ENCODE measurements at places on chromosomes 1 and 21.
A peak's percentile ranks its signal among the peaks of the same experiment; 100 is the strongest.

DNA sequence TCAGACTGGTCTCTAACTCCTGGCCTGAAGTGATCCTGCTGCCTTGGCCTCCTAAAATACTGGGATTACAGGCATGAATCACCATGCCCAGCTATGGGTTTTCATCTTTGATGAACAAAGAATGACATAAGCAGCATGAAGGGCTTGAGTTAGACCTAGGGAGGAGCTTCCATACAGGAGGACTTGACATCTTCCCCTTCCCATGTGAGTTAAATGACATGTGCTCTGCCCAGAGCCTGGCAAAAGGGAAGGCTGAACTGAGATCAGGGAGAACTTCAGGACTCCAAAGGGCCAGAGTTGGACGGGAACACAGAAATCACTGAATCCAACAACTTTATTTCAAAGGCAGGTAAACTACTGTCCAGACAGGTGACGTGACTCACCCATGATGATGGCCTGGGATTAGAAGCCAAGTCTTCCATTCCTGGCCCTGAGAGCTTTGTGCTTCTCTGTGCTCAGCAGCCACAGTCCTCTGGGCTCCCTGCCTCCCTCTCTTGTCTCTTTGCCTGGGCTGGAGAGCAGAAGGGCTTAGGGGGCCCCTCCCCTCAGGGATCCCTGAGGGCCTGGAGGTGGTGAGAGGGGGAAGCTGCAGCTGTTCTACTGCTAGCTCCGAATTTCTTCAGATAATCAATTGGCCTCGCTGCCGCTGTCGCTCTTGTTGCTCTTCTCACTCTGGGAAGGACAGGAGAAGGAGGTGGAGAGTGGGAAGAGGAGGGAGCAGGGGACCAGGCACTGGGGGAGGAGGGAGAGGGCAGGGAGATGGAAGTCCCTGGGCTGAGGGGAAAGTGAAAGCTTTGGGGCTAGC, 7.6 kb downstream of the NHLH1 start:
- ATAC-seq = no peak

GRCh38 chr1:7003676-7004075, 218.4 kb downstream of the CAMTA1 start:
- no peak for ATAC-seq

- ATAC-seq = no peak
Observed at GRCh38 chr21:42847051-42847707, 32.2 kb downstream of the WDR4 start.

DNA sequence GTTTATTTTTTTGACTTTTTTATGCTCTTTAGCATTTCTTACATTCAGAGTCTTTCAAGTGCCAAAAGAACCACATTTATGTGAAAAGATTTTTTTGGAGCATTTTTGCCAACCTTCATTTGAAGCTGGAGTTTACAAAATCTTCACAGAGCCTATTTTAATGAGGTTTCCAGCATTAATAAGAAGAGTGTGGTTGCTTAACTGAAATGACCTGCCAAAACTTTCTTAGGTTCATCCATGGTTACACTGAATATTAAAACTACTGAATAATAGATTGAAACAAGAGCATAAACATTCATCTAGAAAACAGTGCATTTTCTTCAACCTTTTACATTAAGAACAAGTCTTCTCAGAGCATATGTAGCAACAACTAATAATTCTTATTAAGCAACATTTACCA, 672.3 kb upstream of the CXADR start:
- no peak for ATAC-seq

DNA sequence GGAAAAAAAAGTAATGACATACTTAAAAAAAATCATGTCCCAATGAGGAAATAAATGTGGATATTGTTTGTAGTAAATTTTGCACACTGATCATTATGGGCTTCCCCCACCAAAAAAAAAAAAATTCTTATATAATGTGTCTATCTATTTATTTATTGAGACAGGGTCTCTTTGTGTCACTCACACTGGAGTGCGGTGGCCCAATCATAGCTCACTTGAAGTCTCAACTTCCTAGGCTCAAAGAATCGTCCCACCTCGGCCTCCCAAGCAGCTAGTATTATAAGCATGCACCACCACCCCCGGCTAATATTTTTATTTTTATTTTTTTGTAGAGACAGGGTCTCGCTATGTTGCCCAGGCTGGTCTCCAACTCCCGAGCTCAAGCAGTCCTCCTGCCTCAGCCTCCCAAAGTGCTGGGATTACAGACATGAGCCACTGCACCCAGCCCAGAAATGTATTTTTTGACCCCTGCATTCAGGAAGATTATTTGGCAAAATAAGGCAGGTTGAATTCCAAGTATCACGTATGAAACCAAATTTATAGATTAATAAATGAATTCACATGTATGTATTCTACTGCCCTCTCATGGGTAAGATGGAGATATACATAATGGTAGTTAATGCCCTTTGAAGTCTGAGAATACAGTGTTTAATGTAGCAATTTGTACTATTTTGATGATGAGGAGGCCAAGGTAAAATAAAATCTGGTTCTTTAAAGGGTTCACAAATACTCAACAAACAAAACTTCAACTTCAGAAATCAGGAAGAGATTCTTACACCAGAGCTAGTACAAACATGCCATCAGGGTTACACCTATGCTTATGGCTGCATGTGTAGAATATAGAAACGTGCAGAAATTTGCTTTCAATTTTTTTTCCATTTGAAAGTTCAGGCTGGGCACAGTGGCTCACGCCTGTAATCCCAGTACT, 1.4 kb upstream of the DENND2C start:
- ATAC-seq = no peak

DNA sequence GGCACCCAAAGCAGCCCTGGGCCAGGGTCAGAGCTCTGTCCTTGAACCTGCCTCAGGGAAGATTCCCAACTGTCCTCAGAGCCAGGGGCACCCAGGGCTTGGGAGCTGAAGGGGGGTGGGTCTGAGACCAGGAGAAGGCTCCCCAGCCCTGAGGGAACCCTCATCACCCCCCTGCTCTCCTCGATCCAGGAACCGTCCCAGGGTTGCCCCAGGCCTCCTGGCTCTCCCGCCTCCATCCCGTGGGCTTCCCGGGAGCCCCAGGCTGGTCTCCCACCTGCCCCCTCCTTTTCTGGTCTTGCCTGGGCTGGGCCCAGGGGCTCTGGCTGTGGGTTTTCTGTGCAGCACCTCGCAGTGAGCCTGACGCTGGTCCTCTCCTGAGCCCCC, 6.7 kb upstream of the SAMD11 start:
- ATAC-seq = no peak

DNA sequence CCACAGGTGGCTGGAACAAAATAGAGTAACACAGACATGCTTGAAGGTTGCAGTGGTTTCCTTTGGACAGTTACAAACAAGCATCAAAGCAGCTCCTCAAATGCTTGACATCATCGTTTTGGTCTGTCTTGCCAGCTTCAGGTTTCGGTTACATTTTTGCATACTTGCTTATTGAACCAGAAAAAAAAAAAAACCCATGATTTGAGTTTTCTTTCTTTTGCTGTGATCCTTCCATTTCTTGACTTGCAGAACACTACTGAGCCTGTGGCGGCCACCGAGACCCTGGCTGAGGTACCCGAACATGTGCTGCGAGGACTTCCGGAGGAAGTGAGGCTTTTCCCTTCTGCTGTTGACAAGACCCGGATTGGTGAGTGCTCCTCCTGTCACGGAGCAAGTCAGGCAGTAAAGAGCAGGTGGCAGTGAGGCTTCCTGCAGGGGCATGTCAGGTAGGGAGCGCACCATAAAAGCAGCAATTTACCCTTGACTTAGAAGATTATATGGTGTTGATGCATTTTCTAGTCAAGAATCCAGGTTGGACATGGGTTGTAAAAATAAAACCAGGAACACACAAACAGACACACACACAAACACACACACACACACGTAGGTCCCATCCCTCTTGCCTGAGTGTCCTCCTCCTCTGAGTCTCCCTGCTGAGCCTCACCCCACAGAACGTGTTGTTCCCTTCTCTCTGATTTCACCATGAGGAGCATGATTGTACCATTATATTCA, 30.9 kb downstream of the PRDM2 start:
- ATAC-seq = peak; percentile 98

- peak; percentile 55 for ATAC-seq
Observed at GRCh38 chr1:33007190-33008050, 29.3 kb downstream of the AK2 start.

GRCh38 chr1:174791863-174792262, 207.9 kb upstream of the CACYBP start:
- no peak for ATAC-seq

GRCh38 chr1:206761159-206761768, 9.3 kb upstream of the IL19 start:
- ATAC-seq = no peak

DNA sequence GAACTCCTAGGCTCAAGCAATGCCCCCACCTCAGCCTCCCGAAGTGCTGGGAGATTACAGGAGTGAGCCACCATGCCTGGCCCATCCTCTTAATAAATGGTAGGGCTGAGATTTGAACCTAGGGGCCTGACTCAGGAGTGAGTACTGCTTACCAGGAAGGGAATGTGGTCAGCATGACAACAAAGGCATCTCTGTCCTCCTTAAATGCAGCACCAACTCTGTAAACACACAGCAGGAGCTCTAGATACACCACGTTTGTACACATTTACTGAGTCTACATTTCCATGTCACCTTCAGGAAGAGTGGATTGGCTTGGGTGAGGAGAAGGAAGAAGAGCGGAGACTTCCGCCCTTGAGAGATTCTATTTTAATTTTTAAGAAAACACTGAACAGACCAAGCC, 38.5 kb downstream of the HIVEP3 start:
- ATAC-seq = no peak

- ATAC-seq = no peak
Observed at GRCh38 chr1:22883406-22883805, 89.3 kb downstream of the LACTBL1 start.

DNA sequence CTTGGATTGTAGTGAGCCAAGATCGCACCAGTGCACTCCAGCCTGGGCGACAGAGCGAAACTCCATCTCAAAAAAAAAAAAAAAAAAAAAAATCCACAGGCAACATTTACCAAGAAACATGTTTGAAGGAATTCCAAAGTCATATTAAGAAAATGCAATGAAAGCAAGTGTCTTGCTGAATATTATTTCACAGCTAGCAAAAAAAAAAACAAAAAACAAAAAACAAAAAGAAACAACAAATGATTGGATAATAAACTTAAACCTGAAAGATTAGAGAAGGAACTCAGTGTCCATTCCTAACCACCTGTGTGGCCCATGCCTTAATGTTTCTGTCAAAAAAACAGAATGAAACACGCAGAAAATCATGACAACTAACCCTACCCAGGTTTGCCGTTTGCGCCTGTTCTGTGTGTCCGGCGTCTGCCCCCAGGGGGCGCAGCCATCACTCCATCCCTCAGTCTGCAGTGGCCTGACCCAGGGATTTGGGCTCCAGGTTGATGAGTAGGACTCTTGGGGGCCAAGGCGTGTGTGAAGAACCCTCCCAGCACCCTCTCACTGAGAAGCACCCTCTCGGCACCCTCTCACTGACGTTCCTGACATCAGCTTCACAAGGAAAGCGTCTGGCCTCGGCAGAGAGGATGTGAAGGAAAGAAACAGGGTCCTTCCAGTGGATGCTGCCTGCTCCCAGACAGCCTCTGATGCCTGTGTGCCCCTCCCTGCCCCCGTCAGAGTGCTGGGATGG, 19.2 kb upstream of the PTTG1IP start:
- ATAC-seq = peak; percentile 79

- no peak for ATAC-seq
Observed at GRCh38 chr1:116679828-116680628, 12.5 kb upstream of the IGSF3 start.

DNA sequence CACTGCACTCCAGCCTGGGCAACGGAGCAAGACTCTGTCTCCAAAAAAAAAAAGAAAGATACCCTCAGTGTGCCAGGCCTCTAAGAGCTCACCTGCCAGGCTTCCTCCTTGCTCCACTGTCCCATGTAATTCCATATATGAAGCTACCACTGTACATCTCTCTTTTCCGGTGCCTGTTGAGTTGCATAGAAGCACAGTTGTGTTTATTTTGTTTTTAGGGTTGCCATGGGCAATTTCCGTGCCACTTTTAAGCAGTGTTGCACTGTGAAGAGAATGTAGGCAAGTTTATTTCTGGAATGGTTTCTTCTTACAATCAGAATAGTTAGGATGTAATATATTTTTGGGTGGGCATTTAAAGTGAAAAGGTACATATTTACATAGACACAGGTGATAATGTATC, 23.3 kb downstream of the MR1 start:
- ATAC-seq = no peak

- ATAC-seq = peak; percentile 25
Observed at GRCh38 chr1:156912861-156913808, 7.3 kb upstream of the LRRC71 start.

DNA sequence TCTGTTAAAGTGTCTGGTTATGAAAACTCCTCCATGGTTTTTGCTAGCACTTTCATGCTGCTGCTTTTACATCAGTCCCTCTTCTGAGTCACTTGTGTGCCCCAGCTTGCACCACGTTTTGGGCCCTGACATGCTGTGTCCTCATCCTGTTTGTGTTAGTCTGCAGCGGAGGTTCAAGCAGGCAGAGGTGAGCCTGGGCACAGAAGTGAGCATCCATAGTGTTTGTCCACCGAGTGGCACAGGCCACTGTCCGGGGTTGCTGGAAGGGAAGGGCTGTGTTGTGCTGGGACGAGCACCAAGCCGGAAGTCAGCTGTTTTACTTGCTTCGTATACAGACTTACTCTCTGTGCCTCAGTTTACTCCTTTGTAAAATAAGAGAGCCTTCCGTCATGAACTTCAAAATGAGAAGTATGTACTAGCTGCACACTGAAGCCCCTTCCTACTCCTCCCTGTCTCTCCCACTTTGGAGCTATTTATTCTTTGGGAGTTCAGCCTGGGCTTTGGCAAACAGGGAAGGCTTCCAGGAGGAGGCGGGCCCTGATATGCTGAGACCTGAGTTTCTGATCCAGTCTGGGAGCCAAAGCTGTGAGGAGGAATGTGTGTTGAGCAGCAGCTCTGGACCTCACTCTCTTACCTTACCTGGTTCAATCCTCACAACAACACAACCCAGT, 10.7 kb upstream of the LAPTM5 start:
- no peak for ATAC-seq

GRCh38 chr1:44780583-44781121, 5.3 kb downstream of the RPS8 start:
- ATAC-seq = no peak

DNA sequence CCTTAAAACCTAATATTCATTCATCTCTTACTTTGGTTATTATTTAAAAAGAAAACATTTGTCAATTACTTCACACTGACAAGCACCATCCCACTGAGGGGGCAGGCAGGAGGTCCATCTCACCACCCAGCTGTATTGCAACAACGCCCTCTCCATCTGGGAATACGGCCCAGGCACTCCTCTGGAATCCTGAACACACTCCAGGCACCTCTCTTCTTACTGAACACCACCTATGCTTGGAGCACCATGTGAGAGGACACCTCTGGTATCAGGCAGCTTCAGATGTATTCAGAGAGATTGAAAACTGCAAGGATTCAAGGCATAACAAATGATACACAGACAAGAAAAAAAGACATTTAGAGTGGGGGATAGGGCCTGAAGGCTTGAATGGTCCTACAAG, 147.1 kb downstream of the CACNA1E start:
- no peak for ATAC-seq

GRCh38 chr1:32047701-32048100, 25.0 kb upstream of the TMEM39B start:
- ATAC-seq = no peak

DNA sequence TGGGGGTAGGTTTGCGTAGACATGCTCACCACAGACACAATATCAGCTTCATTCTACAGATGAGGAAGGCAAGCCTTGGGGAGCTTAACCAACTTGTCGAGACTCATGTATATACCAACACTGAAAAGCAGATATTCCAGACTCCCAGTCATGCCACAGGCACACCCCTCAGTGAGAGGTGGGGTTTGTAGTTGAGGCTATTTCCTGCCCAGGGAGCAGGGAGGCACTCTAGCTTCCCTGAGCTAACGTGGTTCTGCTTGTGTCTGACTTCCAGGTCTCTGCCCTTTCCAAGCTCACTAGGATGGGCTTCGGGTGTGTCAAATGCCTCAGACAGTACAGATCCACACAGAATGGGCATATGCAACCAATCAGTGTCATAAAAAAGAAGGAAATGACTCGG, 122.3 kb upstream of the RUNX1 start:
- no peak for ATAC-seq

Measured in stimulated activated memory B cell treated with anti-CD40 and anti-IgM and Interleukin-4, amounts not matched to agents 10 μg/mL and 1 μg/mL and 100 μg/mL, for 72 hours (primary cell).